ENCODE measurements at places on chromosomes 2 and 18.

GRCh38 chr2:135874777-135875365, 1.4 kb downstream of the MCM6 start:
- DNase-seq = no peak

DNA sequence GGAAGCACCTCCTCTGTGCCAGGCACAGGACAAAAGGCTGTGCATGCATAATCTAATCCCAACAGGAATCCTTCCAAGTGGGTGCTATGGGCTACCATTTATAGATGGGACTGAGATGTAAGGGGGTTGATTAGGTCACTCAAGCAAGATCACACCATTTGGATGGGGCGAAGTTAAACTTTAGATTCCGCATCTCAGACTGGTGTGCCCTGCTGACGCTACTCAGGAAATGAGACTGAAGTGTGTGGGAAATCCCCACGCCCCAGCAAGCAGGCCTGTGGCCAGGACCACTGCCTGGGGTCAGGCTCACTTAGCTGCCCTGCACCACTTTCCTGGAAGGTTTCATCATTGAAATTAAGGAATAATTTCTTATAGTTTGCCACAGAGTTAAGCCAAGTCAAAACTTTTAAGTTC, 70.5 kb upstream of the PPP1CB start:
- DNase-seq = no peak

DNA sequence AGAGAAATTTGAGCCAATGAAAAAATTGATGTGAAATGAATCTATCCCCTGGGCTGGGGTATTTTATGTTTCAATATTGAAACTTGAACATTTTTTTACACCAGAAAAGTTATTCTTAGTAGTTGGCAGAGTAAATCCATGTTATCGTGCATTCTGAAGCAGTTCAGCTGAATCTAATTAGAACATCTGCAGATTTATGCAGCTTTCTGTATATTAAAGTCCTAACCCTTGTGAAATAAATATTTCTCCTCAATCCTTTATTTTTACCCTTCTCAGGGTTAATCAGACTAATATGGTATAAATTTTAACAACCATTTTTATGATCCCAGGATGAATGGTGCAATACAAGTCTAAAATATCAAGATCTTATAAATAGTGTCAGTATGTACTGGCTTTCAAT, 69.5 kb downstream of the CDH20 start:
- no peak for DNase-seq

- no peak for DNase-seq
These were observed 138.0 kb downstream of the AKAIN1 start for GRCh38 chr18:5058768-5059695.

GRCh38 chr2:230627806-230628724, 84.6 kb upstream of the CAB39 start:
- peak; percentile 92 for DNase-seq

DNA sequence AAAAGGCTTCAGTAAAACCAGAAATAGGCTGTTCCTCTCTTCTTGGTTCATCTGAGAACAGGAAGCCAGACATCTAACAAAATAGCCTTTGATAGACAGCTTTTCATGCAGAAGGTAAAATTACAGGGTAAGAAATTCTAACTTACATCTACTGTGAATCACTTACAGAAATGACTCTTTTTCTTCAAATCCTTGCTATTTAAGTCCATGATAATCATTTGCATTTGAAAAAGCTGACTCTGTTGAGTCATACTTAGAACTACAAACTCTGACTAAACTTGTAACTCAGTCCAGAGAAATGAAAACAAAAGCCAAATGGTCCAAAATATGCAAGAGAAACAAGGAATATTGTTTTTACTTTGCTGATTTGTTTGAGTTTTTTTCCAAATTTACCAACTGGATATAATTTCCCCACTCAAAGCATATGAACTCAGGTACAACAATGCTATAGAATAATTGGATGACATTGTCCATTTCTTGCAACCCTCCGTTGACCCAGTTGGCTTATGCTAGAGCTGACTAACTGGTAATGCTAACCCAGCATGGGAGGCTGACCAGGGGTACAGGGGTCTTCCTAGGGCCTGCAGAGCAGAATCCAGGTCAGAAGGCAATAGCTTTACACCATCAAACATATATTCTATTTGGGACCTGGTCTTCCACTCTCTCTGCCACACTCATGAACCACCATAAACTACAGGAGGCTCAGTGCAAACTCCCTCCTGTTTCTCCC, 18.8 kb upstream of the MREG start:
- DNase-seq = no peak

- no peak for DNase-seq
These were observed 15.6 kb downstream of the IL18RAP start for GRCh38 chr2:102438578-102438977.

GRCh38 chr2:25808006-25808383, 70.3 kb downstream of the ASXL2 start:
- no peak for DNase-seq

DNA sequence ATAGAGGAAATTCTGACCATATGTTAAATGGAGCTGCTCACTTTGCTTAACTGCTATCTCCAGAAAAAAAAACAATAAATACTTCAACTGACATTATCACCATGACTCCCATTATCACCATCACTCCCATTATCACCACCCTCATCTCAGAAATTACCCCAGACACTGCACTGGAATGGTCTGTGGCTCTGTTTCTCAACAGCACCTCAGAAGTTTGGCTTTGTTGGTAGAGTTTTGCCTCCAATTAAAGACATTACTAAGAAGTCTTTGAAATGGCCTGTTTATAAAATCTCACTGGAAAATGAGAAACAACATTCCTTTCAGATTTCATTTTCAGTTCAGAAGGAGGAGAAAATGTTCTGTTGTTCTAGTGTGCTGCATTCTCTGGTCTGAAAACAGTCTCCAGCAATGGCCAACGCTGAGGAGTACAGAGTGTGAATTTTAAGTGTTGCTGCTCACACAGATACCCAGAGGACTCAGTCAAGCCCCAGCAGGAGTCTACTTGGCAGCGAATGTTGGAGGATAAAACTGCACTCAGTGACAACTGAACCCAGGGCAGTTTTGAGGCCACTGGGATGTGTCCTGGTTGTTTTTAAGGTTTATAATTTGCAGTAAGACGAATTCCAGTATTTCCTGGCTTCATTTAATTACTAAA, 364.5 kb upstream of the CDH2 start:
- DNase-seq = no peak

DNA sequence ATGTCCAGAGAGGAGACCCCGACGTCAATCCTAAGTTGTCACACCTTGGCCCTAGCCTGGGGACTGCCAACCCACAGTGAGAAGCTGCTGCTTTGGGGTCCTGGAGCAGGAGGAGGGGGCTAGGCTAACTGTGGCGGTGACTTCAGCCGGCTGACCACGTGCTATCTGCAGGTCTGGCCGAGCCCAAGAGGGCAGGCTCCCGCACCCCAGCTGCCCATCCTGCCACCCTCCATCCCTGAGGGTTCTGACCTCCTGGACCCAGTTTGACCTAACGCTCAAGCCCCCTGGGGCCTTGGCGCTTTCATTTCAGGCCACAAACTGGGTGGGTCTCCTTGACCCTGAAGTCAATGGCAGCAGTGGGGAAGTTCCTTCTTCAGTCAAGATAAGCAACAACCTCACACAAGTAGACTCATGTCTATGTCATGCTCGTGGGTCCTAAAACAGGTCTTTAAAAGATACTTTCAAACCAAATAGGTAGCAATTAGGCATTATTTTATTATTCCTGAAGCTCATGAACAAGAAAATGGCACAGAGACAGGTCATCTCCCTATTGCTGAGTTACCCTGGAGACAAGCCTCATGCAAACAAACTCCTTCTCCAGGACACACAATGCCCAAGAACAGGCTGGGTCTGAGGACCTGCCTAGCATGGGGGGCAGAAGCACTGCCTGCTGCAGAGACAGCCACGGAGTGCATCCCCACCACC, 2.3 kb downstream of the HES6 start:
- no peak for DNase-seq

GRCh38 chr2:75603477-75603876, 42.7 kb upstream of the EVA1A start:
- DNase-seq = no peak
